ENCODE measurements at places on chromosomes 1 and 21.

- no peak for DNase-seq
Measured at GRCh38 chr1:190439447-190439846, 38.2 kb downstream of the BRINP3 start.

DNA sequence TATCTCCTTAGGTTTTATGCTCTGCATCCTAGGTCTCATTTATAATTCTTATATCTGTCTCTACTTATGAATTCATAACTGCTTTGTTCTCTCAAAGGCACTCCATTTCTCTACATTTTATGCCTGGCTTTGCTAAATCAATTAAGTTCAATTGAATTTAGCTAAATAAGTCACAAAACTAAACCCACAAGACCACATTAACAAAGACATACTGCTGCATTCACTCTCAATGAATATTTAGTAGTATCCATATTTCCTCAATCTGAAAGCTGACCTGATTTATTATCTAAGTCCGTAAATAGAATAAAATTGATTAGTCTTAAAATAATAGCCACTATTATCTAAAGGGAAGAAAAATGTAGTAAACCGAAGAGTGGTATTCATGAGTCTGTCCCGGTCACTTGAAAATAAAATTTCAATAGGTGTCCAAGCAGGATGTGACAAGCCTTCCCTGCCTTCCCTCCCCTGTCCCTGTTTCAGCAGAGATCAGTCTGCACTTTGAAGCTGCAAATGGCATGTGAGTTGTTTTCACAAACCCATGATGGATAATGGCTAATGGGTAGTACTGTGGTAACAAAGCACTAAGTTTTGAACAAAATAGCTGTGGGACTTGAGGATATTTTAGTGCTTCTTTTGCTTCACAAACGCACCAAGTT, 295.0 kb upstream of the NCAM2 start:
- no peak for DNase-seq

DNA sequence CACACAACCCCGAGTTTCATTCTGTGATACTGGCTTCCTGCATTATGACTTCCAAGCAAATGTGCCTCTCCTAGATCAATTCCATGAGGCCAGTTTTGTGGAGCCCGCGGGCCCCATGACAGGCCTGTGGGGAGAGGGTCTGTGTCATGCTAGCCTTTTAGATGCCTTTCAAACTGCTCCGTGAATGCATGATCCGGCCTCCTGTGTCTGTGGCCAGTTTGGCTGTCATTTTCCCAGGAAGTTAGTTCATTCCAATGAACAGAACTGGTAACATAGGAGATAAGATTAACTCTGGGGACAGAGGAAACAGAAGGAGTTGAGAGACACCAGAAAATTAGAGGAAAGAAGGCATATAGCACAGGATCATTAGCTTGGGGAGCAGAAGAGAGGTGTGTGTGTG, 3.2 kb downstream of the FNDC7 start:
- DNase-seq, result no peak

DNA sequence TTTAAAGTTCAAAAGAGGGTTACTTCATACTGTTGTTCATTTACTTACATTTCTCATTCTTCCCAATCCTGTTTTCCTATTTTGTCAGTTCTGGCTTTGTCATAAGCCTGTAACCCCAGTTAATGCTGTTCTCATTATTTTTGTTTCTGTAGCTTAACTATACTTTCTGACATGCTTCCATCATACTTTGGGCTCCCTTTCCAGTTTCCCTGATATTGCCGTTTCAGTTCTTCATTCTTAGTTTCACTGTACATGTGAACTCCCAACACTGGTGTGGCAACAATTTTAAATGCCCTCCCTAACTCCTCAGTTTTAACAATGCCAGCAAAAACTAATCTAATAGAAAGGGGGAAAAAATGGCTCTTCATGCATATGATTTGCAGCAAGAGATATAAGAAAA, 456.7 kb downstream of the LMO4 start:
- DNase-seq, result no peak

DNA sequence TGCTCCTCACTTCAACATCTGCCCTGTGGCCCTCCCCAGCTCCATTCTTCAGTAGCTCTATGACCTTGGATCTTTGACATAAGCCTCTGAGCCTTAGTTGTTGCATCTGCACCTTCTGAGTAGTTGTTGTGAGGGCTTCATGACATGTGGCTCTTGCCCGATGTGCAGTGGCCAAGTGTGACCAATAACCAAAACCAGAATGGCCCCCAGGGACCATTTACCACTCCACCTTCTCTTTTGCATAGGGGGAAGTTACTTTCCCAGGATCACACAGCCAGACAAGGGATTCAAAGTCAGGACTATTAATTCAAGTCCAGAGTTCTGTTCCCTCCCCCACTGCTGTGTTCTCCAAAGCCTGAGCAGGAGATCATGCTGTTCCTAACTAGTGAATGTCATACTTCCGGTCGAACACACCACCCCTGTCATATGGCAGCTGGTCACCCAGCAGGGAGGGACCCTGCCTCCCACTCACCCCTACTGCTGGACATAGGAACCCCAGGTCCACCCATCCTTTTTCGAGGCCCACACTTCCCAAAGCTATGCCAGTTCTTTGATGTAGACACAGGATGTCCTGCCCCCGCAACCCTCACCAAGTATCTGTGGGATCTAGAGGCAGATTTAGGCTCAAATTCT, 4.0 kb downstream of the FGR start:
- no peak for DNase-seq

GRCh38 chr1:63630238-63630637, 37.0 kb downstream of the PGM1 start:
- no peak for DNase-seq

DNA sequence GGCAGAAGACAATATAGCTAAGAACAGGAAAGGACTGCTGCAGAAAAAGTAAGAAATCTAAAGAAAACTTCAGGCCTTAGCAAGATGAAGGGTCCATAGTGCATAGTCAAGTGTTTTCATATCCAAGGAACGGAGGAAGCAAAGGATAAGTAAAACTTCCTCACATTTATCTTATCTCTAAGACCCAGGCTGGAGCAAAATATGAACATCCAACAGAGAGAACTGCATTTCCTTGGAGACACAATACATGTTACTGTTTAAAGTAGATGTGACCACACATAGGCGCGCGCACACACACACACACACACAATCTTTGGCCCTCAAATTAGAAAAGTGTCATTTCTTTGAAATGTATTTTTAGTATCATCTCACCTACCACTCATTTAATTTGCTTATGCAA, 66.7 kb downstream of the TTLL7 start:
- DNase-seq, result no peak

DNA sequence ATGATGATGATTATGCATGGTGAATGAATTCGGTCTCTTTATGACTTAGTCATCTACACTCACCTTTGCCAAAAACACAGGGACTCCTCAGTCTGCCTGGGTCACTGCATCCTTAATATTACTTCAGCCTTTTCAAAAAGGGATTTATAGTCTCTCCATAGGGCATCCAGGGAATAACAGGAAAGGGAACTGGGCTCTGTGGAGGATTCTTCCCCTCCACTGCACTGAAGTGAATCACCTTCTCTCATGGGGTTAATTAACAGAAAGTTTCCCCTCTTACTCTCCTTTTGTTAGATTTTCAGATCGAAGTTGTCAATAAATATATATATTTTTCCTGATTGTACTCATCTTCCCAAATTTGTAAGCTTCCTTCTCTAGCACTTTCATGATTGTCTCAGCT, at the start of gene OR6K3:
OR6K3 (minus strand) TSS at position 101 of the 400 bp plus-strand sequence. CDS start 2,605 bp downstream, outside the sequence.
- no peak for DNase-seq

- DNase-seq, result no peak
Measured at GRCh38 chr1:213541641-213542040, 446.1 kb upstream of the PROX1 start.

DNA sequence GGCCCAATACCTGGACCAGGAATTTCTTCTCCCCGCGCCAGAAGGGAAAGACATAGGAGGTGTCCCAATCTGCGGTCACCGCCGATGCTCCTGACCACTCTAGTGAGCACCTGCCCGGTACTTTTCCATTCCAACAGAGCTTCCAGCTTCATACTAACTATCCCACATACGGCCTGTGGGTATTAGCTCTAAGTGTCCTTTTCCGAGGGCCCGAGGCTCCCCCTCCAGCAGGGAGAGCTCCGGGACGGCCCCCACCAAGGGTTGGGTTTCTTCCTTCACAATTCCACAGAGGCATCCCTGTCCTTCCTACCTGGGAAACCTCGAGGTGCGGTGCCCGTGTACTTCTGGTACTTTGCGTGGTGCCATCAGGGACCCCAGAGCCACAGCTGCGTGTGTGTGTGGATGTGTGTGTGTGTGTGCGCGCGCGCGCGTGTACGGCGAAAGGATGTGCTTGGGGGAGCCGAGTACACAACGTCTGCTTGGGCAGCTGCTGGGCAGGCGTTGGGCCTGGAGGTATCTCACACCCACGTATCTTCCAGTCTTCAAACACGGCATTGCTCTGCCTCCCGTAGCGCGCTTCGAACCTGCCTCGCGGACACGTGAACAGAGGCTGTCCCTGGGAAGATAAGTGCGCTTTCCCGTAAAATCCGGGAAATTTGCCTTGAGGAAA, 2.4 kb upstream of the SIM2 start:
- no peak for DNase-seq

DNA sequence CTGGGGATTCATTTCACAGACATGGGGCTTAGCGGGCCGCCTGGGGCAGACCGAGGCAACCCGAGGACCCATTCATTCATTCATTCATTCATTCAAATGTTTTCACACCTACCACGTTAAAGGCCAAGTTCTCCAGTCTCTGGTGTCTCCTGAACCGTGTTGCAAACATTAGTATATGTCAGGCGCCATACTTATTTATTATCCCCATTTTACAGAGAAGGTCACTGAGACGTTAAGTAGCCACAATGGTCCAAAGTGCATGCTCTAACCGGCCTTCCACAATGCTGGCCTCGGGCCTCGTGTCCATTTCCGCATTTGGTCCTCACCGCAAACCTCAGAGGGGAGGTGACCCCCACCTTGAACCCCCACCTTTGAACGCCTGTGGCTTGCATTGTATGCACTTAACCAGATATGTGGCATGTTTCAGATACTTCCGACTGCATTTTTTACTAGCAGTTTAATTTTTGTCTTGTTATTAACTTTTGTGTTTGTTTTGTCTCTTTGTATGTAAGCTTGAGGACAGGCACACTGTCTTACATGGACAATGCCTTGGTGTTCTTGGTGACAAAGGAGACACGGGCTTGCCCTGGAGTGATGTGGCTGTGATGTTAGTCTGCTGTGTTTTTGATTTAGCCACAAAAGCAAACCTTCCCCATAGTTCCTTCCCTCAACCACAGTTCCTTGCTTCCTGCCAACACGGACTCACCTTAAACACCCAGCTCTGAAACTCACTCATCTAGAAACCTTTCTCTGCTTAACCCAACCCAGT, 1.2 kb upstream of the IFFO2 start:
- no peak for DNase-seq

DNA sequence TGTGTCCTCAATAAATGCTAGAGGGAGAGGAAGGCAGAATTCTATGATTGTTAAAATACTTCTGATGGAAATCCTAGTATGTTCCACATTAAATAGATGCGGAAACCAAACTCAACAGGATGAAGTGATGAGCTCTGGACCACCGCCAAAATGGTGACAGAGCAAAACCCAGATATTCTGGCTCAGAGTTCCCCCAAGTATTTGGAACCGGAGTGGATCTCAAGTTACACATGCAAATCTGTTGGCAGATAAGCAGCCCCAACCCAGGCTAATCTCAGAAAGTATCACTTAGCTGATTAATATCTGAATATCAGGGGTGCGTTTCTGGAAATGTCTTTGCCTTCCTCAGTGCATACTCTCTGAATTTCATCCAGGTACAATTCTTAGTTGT, 17.4 kb upstream of the GRHL3 start:
- DNase-seq, result no peak

GRCh38 chr1:29370067-29370466, 133.7 kb downstream of the PTPRU start:
- DNase-seq, result no peak

GRCh38 chr1:211704543-211704942, 29.1 kb upstream of the NEK2 start:
- no peak for DNase-seq

GRCh38 chr1:85149805-85150204, 51.0 kb downstream of the SYDE2 start:
- no peak for DNase-seq

- no peak for DNase-seq
Measured at GRCh38 chr1:181119093-181119989, 30.8 kb downstream of the IER5 start.

All from ACHN (cell line).